ENCODE measurements at places on chromosomes 2 and 18. TPM values are rescaled to one million over a fixed set of nuclear protein-coding genes. Genes with fewer than 3 reads are reported as not detected.
A peak's percentile ranks its signal among the peaks of the same experiment; 100 is the strongest.

GRCh38 chr18:44859751-44860439 is 179.2 kb downstream of the SETBP1 start:
- no peak for DNase-seq

GRCh38 chr2:119011162-119011909 is 69.3 kb downstream of the MARCO start:
- DNase-seq = peak; percentile 52

- no peak for DNase-seq
Measured at GRCh38 chr2:237689336-237690131, 62.1 kb downstream of the LRRFIP1 start.

ABCG8 gene
- 81.2 TPM for total RNA-seq

IL1R2 gene
- total RNA-seq = 3.7 TPM
